ENCODE measurements at places on chromosomes 6 and 20.

GRCh38 chr20:46694484-46694883 is 5.2 kb upstream of the TP53RK start:
- DNase-seq = no peak

- no peak for DNase-seq
Measured at GRCh38 chr20:16612706-16613105, 39.5 kb upstream of the KIF16B start.

DNA sequence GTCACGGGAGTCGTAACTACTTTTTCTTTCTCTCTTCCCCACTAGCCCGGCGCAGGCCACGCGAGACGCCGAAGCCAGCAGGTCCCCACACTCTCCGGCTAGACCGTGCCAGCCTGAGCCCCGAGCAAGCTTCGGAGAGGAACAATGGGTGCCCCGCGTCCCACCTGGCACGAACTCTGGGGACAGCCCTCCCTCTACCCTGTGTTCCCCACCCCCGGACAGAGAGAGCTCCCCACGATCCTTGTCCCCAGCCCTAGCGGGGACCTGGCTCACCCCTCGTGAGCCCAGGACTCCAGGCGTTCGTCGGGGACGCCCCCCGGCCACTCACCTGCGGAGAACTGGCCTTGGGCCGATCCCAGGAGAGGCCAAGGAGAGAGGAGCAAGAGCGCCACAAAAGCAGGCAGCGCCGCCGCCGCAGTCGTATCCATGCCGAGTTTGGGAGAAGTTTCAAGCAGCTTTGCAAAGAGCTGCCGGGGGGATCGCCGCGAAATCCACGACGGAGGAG is 416 bp downstream of the PTPRK start:
- DNase-seq = peak; percentile 7

GRCh38 chr6:8131265-8131897 is 29.0 kb upstream of the EEF1E1 start:
- DNase-seq = peak; percentile 1

GRCh38 chr6:45512717-45513116 is 135.0 kb upstream of the SUPT3H start:
- DNase-seq = no peak

DNA sequence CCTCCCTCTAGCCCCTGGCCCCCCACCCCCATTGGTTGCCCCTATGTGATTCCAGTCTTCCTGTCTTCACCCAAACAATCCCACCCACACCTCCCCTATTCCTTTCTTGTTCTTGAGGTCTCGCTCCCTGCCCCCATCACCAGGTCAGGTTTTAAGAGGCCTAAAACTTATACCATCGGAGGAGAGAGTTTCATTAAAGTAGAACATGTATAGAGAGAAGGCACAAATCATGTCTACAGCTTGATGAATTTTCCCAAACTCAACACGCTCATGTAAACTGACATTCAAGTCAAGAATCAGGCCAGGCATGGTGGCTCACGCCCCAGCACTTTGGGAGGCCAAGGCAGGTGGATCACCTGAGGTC is 44.5 kb downstream of the TGM2 start:
- no peak for DNase-seq

DNA sequence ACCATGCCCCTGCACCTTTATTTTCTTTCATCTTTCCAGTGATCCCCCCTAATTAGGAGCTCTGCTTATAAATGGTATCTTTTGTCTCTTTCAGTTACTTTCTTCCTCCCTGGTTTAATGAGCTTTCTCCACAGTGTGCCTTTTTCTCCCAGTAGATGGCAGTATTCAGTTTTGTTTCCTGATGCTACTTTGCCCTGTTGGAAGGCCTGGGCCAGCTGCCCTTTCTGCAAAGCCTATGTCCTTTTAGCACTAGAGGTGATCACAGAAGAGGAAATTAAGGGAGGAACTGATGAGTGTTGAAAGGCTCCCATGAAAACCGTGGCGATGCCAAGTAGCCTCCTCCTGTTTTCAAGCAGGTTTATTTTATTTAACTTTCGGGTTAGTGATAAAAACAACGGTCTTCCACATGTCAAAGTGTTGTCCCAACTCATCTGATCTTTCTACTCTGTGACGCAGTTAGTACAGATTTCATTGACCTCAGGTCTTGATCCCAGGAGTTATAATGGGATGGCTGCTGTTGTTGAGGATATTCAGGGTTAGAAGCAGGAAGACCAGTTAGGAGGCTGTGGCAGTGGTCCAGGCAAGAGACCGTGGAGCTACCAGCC is 184.2 kb upstream of the BMP2 start:
- DNase-seq = no peak

DNA sequence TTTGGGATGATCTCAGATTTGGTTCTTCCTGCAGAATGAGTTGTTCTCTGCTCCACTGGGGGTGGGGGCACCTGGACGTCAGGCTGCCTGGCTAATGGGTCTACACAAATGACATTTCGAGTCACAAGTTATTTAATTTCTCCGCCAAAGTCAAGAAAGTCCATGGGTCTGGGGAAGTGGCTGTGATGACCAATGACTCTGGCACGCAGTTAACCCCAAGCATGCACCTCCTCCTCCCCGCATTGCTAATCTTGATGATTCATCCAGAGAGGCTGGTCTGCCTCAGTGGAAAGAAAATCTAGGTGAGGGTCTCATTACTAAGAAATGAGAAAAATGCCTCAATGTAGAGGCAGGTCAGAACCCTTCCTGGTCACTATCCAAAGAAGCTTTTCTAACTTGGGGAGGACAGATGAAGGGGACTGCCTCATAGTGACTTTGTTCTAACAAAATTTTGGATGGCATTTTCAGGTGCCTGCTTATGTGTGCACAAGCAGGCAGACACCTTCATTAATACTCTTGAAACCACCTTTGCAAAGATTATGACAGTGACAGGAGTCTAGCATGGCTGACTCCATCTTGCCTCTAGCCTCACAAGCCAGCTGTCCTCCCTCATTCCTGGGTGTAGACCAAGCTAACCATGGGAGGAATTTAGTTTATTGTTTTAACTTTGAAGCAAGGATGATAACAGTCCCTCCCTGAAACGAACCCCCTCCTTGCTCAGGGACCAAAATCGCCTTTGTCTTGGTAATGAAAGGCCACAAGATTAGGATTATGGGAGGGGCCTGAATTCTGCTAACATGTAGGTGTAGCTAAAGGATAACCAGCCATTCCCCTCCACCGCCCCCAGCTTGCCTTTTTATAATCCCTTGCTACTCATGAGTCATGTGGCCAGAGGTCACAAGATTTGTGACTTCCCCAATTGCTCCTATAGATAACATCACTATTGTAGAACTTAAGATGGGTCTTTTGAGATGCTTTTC is 98.6 kb upstream of the MRPS10 start:
- no peak for DNase-seq

DNA sequence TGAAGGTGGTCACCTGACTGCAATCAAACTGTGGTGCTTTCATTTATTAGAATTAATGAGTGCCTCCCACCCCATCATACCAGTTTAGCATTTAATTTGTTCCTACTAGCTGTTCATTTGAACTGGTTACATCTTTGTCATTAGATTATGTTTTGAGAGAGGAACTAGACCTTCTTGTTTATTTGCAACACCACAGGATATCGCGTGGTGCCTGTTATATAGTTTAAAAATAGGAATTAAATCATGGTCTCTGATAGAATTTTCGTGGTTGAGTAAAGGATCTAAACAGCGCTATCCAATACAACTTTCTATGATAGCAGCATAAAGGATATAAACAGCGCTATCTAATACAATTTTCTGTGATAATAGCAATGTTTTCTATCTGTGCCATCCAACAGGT is 2.8 kb downstream of the RPRD1B start:
- DNase-seq = no peak

GRCh38 chr6:138410972-138411880 is 7.2 kb downstream of the HEBP2 start:
- no peak for DNase-seq

- no peak for DNase-seq
Measured at GRCh38 chr6:168387911-168388310, 53.1 kb upstream of the SMOC2 start.

DNA sequence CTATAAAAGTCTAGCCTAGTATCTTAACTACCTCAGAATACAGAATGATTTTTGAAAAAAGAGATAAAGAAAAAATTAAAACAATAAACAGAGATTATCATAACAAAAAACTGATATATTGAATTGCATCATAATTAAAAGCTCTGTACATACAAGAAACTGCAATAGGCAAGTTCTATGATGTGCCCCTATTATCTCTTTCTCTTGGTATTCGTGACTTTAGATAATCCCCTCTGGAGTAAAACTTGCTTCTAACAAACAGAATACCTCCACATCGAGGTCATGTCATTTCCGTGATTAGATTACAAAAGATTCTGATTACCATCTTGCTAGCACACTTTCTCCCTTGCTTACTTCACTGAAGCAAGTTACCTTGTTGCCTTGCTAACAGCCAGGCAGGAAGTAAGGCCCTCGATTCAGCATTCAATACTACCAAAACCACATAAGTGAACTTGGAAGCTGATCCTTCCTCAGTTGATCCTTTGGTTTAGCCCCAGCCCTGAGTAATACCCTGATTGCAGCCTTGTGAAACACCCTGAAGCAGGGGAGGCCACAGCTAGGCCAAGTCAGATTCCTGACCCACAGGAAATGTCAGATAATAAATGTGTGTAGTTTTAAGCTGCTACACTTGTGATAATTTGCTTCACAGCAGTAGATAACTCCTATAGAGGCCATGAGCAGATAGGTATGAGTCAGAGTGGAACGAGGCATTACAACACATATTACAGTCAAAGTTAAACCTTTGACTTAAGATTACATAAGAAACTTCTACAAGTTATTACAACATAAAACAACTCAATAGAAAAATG is 53.7 kb upstream of the TMX4 start:
- DNase-seq = no peak

GRCh38 chr20:31713312-31714273 is 9.1 kb downstream of the BCL2L1 start:
- DNase-seq = no peak

DNA sequence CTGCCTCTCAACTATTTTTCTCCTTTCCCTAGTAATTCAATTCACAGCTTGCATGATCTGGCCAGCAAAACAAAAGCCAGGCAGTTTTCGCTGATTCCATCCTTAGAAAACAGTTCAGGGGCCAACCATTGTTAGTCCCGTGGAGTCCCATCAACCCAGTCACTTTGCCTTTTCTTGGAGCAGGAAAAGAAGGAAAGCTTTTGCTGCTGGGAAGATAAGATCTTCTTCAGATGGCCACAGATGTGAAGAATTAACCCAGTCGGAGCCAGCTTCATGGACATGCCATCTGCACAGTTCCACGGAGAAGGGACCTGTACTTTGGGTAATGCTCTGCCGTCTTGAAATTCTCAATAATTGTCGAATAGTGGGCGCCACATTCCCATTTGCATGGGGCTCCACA is 76.9 kb upstream of the TSHZ2 start:
- no peak for DNase-seq

DNA sequence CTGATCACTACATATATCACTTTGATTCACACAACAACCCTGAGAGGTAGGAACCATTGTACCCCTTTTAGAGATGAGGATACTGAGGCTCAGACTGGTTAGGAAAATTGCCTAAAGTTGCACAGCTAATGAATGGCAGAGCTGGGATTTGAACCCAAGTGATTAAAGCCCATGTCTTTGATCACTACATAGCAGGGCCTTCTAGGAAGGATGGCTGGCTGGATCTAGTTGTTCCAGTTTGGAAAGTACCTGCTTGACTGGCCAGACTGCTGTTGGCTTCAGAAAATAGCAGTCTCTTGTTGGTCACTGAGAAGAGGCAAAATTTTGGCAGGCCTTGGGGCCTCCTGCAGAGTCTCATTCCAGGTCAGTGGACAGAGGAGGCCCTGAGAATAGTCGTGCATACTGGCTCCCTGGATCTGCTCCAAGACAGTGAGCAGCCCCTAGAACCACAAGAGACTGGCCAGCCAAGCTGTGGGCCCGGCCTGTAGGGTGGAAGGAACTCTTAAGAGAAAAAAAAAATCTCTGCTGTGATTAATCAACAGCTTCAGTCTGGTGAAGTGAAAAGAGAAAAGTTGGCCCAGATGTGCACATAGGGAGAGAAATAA is 17.5 kb downstream of the PPARD start:
- no peak for DNase-seq

DNA sequence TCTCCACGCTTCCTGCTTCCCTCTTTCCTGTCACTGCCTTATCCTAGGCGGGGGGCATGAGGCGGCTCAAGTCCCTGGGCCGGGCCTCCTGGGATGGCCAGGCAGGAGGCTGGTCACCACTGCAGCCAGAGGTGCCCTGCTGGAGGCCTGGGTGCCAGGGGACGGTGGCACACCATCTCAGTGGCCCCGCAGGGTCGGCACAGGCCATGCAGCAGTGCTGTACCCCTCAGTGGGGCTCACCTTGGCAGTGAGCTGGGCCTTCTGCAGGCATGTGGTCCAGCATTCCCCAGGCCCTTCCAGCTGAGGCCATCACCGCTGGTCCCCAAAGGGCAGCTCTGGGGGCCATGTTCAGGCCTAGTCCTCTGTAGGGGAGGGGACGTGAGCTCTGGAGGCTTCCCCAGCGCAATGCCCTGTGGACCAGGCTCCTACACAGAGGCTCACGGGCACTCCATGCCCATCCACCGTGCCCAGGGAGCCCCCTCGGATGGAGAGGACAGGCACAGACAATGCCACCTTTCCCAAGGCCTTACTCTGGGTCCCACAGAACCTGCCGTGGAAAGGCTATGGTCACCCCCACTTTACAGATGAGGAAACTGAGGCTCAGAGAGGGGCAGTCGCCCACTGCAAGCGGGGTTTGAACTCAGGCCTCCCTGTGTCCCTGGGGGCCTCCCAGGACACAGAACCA is 123.8 kb downstream of the TAF4 start:
- DNase-seq = no peak

- DNase-seq = no peak
Measured at GRCh38 chr6:62612471-62612870, 326.4 kb upstream of the KHDRBS2 start.

- DNase-seq = no peak
Measured at GRCh38 chr20:49850463-49851230, 38.0 kb downstream of the SLC9A8 start.

DNA sequence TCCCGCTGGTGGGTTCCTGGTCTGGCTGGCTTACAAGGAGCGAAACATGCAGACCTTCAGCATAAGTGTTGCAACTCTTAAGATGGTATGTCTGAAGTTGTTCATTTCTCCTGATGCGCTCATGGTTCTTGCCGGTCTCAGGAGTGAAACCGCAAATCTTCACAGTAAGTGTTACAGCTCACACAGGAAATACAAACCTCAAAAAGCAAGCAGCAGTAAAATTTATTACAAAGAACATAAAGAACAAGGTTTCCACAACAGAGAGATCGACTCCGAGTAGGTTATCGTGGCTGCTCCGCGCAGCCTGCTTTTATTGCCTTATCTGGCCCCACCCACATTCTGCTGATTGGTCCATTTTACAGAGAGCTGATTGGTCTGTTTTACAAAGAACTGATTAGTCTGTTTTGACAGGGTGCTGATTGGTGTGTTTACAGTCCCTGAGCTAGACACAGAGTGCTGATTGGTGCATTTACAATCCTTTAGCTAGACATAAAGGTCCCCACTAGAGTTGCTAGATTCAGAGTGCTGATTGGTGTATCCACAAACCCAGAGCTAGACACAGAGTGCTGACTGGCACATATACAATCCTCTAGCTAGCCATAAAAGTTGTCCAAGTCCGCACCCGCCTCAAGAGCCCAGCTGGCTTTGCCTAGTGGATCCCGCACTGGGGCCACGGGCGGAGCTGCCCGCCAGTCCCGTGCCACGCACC is 39.2 kb downstream of the TRIM27 start:
- no peak for DNase-seq

GRCh38 chr6:130933712-130934200 is 106.5 kb downstream of the SMLR1 start:
- no peak for DNase-seq

GRCh38 chr6:157787080-157787479 is 36.0 kb upstream of the SNX9 start:
- no peak for DNase-seq
